ENCODE measurements at places on chromosomes 12 and 14.

DNA sequence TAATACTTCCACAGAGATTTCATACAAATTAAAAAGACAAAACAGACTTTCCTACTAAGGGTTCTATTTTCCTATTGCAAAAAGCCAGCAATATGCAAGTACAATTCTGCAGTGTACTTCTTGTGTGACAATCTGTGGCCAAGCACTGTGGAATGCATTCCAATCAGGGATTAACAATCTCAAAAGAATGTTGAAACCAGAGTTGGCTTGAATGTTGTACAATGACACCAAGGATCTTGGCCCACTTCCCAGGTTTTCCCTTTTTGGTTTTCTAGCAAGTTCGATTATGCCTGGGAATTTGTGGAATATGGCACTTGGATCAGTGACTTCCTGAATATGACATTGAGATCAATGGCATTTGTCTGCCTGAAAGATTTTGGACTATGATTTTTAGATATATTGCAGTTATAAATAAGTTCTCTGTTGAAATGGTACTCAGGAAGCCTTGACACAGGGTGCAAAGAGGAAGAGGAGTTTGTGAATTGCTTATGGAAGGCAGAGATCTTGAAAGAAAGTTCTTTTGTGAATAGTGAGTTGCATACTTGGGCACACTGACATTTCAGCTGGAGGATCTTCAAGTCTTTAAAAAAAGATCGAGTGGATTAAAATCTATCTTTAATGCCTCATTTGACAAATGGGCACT, 81.4 kb upstream of the FERMT2 start:
- peak; percentile 67 for DNase-seq

DNA sequence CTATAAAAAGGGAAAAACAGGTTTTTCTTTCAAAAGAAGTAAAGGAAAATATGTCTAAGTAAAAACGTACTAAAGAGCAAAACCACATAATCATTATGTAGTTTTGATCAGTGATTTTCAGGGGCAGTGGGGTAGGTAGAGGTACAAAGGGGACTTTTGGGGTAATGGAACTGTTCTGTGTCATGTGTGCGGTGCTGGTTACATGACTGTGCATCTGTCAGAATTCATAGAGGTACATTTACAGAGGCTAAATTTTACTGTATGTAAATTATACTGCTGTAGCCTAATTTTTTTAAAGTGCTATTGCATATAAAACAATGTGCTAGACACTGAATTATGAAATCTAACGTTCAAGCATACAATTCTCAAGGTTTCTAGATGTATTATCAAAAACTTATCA, 2.0 kb downstream of the ESR2 start:
- DNase-seq = no peak

DNA sequence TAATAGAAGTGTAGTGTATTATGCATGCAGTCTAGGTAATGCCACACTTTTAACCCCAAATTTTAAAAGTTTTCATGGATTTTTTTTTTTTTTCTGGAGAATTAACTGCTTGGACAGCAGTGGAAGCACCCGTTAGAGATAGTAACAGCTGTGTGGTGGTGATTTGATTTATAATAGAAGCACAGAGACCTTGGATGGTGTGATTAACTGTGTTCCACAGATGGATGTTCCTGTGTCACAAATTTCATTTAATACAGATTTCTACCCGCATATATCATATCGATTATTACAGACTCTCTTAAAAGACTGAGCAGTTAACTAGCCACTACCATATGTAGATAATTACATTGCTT, 47.0 kb downstream of the IFT81 start:
- no peak for DNase-seq

- peak; percentile 48 for DNase-seq
Measured at GRCh38 chr14:66974397-66975025, 214.7 kb upstream of the GARIN2 start.

GRCh38 chr14:73778736-73779135, 64.6 kb upstream of the PNMA1 start:
- no peak for DNase-seq

DNA sequence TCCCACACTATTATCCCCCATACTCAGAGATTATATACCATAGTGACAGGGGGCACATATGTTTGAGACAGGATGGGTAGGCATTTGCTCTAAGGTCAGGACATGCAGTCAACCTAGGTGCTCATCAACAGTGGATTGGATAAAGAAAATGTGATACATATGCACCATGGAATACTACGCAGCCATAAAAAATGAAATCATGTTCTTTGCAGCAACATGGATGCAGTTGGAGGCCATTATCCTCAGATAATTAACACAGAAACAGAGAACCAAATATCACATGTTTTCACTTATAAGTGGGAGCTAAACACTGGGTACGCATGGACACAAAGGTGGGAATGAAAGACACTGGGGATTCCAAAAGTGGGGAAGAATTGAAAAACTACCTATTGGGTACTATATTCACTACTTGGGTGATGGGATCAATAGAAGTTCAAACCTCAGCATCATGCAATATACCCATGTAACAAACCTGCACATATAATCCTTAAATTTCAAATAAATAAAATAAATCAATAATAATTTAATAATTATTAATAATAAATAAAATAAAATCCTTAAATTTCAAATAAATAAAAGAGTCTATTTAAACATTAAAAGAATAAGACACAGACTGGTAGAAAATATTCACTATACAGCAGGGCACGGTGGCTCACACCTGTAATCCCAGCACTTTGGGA, 160.1 kb upstream of the CNOT2 start:
- DNase-seq = no peak

DNA sequence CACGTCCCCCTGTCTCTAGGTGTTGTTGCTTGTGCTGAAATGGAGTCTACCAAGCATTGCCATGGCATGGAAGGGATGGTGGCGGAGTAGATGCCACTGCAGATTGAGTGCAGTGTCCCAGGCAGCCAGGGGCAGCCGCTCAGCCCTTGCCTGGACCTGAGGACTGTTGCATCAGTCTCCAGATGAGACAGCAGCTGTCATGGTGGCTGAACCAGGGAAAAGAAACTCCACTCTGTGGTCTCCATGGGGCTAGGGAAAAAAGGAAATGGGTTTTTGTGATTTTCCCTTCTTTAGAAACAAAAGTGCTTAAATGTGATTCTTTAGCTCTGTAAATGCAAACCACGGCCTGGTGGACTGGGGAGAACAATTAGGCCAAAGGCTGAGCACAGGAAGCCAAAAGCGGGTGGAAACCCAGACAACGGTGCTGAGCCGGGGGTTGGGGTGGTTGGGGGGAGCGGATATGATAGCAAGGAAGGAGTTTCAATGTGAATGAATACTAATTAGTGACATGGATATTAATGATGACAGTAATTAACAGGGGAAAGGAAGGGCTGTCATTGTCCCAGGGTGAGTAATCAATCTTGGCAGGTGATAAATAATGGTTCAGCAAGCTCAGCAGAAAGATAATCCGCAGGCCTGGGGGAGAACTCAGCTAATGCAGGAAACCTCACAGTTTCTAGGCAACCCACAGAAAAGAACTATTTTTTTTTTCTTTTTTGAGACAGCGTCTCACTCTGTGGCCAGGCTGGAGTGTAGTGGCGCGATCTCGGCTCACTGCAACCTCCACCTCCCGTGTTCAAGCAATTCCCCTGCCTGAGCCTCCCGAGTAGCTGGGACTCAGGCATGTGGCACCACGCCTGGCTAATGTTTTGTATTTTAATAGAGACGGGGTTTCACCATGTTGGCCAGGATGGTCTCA, 442.6 kb downstream of the DPF3 start:
- DNase-seq = no peak

GRCh38 chr14:38203929-38204718, 3.6 kb upstream of the SSTR1 start:
- no peak for DNase-seq

- DNase-seq = no peak
Measured at GRCh38 chr12:9051158-9051550, 61.8 kb downstream of the KLRG1 start.

- DNase-seq = no peak
Measured at GRCh38 chr12:38124247-38125012, 192.1 kb upstream of the ALG10B start.

DNA sequence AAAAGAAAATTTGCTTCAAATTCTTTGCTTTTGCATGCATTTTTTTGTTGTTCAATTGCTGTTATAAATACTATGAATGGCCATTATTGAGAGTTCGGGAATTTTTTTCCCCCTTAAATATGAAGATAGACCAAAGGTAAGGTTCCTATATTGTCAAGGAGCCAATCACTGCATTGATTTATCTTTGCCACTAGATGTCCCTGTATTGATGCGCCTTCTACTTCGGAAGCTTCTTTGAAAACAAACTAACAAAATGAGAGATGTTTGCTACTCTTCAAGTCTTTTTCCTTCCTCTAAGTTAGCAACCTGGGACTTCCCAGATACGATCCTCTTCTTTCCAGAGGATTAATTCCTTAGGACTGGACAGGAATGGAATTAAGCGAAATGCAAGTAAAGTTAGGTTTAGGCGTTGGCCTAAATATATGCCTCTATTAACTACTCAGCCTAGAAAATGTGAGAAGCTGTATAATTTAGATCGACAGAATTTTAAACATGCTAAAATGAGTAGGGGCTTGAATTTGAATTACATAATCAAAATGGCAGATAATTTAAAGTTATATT, 318.1 kb downstream of the AEBP2 start:
- DNase-seq = no peak

- no peak for DNase-seq
Measured at GRCh38 chr12:12719496-12719895, 2.3 kb downstream of the CDKN1B start.

GRCh38 chr14:43360239-43360638, 1146.8 kb downstream of the FSCB start:
- no peak for DNase-seq

GRCh38 chr12:67704071-67704470, 55.5 kb downstream of the DYRK2 start:
- DNase-seq = no peak

DNA sequence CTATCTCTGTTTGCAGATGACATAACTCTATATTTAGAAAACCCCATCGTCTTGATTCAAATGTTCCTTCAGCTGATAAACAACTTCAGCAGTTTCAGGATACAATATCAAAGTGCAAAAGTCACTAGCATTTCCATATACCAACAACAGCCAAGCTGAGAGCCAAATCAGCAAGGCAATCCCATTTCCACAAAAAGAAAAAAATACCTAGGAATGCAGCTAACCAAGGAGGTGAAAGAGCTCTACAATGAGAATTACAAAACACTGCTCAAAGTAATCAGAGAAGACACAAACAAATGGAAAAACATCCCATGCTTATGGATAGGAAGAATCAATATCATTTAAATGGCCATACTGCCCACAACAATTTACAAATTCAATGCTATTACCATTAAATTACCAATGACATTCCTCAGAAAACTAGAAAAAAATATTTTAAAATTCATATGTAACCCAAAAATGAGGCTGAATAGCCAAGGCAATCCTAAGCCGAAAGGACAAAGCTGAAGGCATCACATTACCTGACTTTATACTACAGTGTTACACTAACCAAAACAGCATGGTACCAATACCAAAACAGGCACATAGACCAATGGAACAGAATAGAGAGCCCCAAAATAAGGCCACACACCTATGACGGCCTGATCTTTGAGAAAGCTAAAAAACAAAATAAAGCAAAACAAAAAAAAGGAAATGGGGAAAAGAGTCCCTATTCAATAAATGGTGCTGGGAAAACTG, 901.7 kb downstream of the LRFN5 start:
- no peak for DNase-seq

GRCh38 chr12:2613326-2614073, 181.3 kb upstream of the FKBP4 start:
- DNase-seq = peak; percentile 88

GRCh38 chr14:101738703-101739320, 22.7 kb upstream of the PPP2R5C start:
- DNase-seq = no peak

DNA sequence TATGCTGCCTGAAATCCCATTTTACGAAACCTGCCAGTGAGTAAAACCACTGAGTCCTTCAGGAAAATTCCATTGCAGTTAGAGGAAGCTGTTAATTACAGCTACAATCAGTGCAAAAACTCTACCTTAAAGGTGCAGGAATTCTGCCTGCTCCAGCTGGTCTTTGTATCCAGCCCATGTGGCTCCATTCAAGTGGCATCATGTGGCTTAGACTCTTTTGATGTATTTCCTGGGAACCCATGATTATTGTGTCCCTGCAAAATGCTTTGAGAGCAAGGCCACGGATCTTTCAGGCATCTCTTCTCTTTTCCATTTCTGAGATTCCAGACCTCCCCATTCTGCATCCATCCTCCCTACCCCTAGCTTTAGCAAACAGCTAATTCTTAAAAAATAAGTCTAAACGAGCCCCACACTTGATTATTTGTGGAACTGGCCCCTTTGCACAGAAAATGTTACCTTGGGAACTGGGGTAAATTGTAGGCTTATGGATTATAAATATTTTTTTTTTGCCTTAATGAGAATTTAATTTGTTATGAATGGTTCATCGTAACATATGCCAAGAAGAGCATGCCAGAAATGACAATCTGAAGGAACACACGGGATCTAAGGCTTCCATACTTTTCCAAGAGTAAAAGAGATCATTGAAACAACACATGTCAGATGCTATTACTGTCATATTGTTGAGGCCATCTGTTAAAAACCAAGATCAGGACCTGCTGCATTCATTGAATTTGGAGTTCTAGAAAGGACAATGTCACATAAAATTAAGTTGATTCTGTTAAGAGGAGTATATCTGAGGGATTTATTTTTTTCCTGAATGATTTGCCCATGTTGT, 144.6 kb downstream of the TPH2 start:
- no peak for DNase-seq

- DNase-seq = no peak
Measured at GRCh38 chr12:1606021-1606622, 11.7 kb upstream of the FBXL14 start.

- DNase-seq = no peak
Measured at GRCh38 chr12:117339104-117339503, 22.3 kb downstream of the NOS1 start.

GRCh38 chr14:68951035-68951797, 27.9 kb downstream of the ACTN1 start:
- peak; percentile 89 for DNase-seq

- DNase-seq = no peak
Measured at GRCh38 chr12:53829130-53829819, 77.5 kb upstream of the CISTR start.

DNA sequence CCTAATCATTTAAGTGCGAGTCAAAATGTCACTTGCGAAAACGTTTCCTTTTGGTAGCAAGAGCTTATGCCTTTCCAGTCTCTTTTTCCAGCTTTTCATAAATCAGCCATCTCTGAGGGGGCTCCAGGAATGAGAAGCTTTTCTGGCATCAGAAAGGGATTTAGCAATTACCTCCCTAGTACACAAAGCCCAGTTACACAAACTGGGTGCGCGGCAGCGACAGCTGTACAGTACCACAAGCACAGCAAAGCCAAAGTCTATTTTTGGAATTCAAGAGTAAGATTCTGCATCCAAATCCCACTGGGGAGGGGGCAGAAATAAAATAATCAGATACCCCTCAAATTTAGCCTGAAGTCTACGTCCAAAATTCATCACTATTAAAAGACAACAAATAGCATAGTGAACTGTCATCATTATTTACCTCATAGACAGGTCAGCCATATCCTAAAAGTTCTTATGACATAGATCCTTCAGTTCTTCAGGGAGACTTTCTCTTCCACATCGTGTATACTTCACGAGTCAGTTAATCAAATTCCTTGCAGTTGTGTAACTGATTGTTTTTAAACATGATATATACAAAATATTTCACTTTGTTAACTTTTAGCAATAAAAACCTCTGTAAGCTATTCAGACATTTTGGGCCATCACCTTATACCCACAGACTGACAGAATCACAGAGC, 150.8 kb downstream of the TTC7B start:
- no peak for DNase-seq

- no peak for DNase-seq
Measured at GRCh38 chr14:75383721-75384120, 44.1 kb upstream of the JDP2 start.

- DNase-seq = no peak
Measured at GRCh38 chr12:100871195-100871734, 76.7 kb downstream of the ANO4 start.
